ENCODE measurements at places on chromosomes 5 and 9. TPM values are rescaled to one million over a fixed set of nuclear protein-coding genes. Genes with fewer than 3 reads are reported as not detected.

The PPP3R2 gene
- not detected for total RNA-seq

The MAPKAP1 gene
- total RNA-seq: 146 TPM

DNA sequence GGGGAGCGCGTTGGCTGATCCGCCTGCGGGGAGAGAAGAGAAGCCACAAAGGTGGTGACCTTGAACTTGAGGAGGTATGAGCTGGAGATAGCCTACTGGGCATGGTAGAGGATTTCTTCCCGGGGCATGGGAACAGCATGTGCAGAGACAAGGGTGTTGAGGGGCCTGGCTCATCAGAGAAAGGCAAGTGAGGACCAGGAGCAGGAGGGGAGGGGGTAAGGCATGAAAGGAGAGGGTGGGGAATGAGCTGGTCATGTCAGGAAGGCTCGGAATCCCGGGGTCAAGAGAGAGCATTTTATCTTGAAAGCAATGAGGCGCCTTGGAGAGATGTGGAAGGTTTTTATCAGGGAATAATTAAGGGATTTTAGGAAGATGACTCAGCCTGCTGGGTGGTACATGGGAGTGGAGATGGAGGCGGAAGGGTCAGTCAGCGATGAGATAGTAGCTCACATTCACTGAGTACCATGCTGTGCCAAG lies 121.1 kb downstream of the LHX2 start:
- no peak for DNase-seq

GRCh38 chr9:122883125-122883524 lies 22.0 kb downstream of the RC3H2 start:
- no peak for DNase-seq

The NAIP gene
- 5.9 TPM for total RNA-seq
